Activated CD8-positive, alpha-beta memory T cell treated with anti-CD3 and anti-CD28 coated beads for 48 hours (primary cell): ENCODE measurements at places on chromosomes 11 and 22.
A peak's percentile ranks its signal among the peaks of the same experiment; 100 is the strongest.

DNA sequence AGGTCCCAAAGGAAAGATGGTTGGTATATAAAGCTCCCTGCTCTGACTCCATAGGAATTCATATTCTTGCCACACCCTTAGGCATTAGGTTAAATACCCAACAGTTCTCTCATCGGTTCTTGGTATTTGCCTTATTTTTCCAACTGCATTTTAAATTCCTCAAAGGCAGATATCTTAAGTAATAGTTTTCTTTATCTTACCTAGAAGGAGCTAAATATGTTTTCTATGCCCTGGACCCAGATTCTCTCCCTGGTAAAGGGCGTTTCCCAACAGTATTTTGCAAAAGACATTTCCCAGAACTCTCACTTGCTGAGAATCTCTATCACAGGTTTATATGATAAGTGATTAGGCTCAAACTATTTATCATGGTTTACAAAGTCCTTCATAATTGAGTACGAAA lies 158.6 kb upstream of the BDNF start:
- DNase-seq, result no peak

GRCh38 chr22:17314487-17314886 lies 54.8 kb upstream of the CECR2 start:
- no peak for DNase-seq

DNA sequence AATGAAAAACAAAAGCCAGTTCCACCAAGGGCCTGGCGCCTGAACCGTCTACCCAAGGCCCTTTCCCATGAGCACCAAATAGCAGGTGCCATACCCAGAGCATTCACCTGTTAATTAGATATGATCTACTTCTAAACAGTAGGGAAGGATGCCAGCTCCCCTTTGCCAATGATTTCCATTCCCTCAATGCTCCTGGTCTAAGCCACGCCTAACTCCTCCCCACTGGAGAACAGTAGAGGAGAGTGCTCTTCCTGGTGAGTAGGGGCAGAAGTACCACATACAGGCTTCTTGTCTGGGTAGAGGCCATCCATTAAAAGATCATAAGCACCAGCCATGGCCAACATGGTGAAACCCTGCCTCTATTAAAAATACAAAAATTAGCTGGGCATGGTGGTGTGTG lies 40.7 kb downstream of the PACSIN2 start:
- no peak for DNase-seq

- DNase-seq, result no peak
These were observed 54.3 kb downstream of the SWAP70 start for GRCh38 chr11:9718147-9718546.

- no peak for DNase-seq
These were observed 46.6 kb upstream of the LIN7C start for GRCh38 chr11:27553186-27553585.

GRCh38 chr22:28402060-28402459 lies 277.6 kb downstream of the TTC28 start:
- DNase-seq, result no peak

- no peak for DNase-seq
These were observed 120.9 kb downstream of the SLC17A6 start for GRCh38 chr11:22459048-22459447.

GRCh38 chr22:21450320-21450831 lies 16.8 kb upstream of the TMEM191C start:
- DNase-seq, result no peak

DNA sequence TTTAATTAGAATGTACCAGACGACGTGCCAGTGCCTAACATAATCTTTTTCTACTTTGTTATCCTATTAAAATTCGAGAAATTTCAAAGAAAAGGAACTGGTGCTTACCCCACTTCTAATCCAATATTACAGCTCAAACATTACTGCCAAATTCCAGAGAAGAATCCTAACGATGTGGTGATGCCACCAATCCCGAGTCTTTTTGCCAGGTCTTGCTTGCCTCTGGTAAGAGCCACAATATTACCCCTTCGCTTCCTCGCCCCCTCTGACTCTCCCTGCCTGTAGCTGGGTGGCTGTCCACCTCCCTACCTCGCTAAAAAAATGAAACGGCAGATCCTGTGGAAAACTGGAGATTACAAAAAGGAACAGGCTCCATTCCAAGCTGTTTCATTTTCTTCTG lies 49.4 kb upstream of the TBCEL start:
- DNase-seq, result no peak

GRCh38 chr11:65425971-65426838 lies 3.6 kb downstream of the NEAT1 start:
- DNase-seq, result no peak

DNA sequence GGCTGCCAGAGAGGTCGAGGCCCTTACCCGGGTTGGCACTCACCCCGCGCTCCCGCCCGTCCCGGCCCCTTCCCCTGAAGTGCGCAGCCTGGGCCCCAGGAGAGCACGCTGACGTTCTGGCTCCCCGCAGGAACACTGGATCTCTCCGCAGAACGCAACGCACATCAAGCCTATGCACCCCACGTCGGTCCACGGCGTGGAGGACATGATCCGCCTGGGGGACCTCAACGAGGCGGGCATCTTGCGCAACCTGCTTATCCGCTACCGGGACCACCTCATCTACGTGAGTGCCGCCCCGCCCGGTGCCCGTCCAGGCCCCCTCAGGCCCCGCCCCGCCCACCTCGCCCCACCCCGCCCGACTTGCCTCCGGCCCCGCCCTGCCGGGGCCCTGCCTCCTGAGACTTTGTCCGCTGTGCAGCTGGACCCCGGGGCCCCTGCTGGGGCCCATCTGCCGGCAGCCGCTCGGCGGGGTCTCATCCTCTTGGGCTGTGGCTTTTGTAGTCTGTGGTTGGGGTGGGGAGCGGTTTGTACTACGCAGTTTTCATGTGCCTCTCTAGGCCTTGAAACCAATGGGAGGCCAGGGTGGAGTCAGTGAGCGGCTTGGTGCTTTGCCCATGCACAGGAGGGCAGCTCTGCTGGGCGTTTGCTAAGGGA lies 19.7 kb downstream of the MYO7A start:
- no peak for DNase-seq

GRCh38 chr22:28819253-28820096 lies 19.1 kb upstream of the XBP1 start:
- no peak for DNase-seq

DNA sequence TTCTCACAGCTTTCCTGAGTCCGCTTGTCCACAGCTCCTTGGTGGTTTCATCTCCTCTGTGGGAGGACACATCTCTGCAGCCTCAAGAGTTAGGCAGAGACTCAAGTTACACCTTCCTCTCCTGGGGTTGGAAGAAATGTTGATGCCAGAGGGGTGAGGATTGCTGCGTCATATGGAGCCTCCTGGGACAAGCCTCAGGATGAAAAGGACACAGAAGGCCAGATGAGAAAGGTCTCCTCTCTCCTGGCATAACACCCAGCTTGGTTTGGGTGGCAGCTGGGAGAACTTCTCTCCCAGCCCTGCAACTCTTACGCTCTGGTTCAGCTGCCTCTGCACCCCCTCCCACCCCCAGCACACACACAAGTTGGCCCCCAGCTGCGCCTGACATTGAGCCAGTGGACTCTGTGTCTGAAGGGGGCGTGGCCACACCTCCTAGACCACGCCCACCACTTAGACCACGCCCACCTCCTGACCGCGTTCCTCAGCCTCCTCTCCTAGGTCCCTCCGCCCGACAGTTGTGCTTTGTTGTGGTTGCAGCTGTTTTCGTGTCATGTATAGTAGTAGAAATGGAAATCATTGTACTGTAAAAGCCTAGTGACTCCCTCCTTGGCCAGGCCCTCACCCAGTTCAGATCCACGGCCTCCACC lies 11.7 kb downstream of the RASD2 start:
- DNase-seq, result peak; percentile 68

DNA sequence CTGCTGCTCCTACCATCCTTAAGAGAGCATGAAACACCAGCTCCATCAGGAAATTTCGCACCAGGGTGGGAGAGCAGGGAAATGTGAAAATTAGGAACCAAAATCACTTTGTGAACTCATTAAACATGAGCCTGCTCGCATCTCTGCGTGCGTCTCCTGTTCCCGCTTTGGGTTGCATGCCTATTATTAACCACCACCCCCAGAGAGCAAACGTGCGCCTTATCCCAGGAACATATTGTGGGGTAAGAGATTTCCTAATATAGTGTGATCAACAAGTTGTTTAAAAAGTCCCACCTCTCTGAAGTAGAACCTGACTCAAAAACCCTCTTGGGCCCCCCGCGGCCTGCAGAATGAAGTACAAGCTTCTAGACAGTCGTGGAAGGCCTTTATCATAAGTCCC lies 115.0 kb downstream of the TENM4 start:
- DNase-seq, result no peak

GRCh38 chr22:37223965-37224551 lies 11.8 kb upstream of the SSTR3 start:
- DNase-seq, result no peak

GRCh38 chr22:33908171-33909074 lies 11.9 kb downstream of the LARGE1 start:
- no peak for DNase-seq

DNA sequence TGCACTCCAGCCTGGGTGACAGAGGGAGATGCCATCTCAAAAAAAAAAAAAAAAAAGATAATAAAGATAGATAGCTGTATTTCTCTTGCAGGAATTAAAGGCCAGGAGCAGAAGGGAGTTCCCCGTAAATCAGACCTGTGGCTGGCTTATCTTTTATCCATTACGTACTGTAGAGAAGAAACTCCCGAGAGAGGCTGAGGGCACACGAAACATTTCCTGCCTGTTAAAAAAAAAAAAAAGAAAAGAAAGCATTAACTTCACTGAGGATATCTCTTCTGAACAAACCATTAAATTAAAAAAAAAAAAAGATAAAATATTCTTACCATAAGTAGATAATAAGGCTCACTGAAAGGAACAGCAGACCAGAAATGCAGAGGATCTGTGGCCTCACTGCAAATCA lies 22.5 kb downstream of the P4HA3 start:
- DNase-seq, result no peak

DNA sequence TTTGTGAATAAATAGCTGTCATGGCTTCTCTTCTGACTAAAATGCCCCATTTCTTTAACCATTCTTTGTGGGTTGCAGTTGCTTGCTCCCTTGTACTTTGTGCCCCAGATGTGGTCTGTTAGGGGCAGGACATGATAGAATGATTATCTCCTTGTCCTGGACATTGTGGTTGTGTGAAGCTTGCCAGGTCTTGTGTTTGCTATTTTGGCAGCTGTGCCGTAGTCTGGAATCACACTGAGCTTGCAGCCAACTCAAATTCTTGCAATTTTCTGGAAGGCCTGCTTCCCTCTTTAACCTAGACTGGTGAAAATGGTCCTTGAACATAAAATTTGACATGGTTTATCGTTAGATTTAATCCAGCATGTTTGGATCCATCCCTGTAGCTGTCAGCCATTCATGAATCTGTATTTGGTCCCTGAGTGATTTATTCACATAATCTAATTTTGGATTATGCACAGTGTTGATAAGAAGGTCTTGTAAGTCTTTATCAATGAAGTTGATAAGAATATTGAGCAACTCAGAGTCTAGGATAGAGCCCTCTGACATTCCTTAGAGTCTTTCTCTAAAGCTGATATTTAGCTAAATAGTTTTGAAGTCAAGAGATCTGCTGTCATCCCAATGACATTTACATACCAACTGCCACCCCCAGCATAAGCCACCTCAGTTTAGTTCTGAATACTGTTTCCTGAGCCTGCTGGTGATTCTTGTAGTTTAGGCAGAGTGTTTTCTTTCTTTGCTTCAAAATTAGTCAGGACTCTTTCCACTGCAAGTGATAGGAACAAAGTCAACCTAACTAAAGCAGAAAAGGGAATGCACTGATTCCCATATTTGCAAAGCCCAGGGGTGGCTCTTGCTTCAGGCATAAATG lies 9.8 kb downstream of the SPON1 start:
- DNase-seq, result no peak

DNA sequence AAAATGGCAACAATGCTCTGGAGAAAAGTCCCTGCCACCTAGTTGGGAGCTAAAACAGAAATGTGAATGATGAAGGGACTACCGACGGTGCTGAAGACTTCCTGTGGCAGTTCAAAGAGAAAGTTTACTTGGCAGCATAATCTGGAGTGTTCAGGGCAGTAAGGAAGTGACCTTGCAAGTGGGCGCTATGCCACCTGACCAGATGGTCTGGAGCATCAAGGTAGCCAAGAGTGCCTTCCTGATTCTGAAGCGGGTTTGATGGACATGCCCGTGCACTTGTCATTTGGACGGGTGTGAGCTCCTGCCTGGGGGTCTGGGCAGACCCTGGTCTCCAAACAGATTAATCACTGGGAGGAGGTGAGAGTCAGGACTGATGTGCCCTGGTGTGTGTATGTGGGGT lies 1.8 kb upstream of the SNX19 start:
- DNase-seq, result no peak

- no peak for DNase-seq
These were observed 16.4 kb downstream of the PRR5 start for GRCh38 chr22:44718418-44718817.

GRCh38 chr22:38684895-38685294 lies 3.1 kb downstream of the TOMM22 start:
- DNase-seq, result no peak

GRCh38 chr11:122271137-122271536 lies 155.1 kb upstream of the BLID start:
- no peak for DNase-seq

DNA sequence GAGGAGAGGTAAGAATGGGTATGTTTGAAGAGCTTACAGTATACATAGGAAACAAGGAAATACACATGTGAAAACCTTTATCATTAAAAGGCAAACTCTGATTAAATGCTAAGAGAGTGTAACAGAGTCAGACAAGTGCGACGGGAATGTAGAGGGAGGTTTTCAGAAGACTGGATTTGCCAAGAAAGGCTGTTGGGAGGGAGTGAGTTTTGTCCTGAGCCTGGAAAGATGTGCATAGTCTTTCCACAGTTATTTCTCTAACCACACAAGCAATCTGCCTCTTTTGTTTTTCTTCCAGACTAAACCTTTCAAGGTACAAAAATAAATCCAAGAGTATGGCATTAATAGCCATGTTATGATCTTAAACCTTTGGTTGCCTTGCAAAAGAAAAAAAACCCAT lies 170.9 kb downstream of the KIRREL3 start:
- no peak for DNase-seq

GRCh38 chr22:42303396-42304323 lies 33.2 kb upstream of the TCF20 start:
- DNase-seq, result no peak
